ENCODE measurements at places on chromosomes 7 and 10.
A peak's percentile ranks its signal among the peaks of the same experiment; 100 is the strongest.

DNA sequence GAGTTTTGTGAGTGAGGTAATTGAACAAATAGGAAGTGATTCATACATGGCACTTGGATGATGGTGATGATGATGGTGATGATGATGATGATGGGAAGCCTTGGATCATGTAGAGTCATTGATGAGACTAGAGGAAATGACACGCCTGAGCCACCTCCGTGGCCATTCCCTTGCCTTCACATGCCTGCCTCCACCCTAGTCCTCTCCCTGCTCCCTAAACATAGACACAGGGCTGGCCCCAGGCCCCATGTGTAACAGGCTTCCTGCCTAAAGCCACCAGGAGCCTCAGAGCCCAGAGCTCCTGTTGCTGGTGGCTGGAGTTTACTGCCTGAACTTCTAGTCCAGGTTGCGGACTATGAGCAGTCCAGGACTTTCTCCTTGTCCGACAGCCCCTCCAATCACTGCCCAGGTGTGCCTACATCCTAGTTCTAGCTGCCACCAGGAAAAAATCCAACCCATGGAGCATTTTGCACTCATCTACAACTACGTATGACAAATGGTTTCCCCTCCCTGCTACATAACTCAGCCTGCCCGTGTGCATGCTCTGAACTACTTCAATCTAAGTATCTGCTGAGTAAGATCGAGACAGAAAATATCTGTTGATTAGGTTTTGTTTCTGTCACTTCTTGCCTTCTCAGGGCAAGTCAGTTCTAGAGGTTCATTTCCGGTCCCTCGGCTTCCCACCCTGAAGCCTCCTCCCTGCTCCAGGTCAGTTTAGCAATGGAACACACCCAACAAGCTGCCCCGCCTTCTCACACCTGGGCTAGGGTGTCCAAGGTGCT, 35.5 kb upstream of the KDM7A start:
- DNase-seq = no peak

DNA sequence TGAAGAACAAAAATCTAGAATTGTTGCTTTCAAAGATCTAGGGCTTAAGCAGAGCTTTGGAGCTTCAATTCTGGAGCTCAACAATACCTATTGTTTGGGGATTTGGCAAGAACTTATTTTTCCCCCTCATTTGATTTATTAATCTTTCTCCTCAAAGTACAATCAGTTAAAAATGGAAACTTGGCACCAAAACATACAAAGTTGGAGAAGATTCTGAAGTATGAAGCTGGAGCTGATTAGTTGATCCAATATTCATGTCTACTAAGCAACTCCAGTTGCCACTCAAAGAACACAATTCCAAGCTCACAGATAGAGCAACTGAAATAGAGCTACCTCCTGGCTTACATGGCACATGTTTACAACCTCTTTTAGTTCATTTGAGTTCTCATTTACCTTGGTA, 3.8 kb downstream of the FAM13C start:
- no peak for DNase-seq

GRCh38 chr7:3955026-3955425, 654.0 kb downstream of the SDK1 start:
- DNase-seq = no peak

DNA sequence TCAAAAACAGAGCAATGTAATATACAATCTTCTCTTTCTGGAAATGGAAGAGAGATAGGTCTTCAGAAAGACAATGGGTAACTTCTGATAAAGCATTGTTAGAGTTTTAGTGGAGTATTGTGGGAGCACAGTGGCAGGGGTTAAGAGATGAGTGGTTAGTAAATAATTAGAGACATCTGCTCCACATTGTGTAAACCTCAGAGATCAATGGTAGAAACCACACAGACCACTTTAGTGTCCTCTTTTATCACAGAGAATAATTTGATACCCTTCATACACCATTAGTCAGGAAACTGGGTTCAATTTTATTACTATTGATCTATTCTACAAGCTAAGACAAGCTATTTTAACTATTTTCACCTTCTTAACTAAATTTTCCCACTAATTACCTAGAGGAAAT, 35.9 kb upstream of the MAGI2 start:
- DNase-seq = no peak

- DNase-seq = peak; percentile 93
Measured at GRCh38 chr7:130440527-130441365, at the start of gene CEP41. CEP41 (minus strand) TSS chr7:130441016; CDS start chr7:130440966, 50 bp downstream.

DNA sequence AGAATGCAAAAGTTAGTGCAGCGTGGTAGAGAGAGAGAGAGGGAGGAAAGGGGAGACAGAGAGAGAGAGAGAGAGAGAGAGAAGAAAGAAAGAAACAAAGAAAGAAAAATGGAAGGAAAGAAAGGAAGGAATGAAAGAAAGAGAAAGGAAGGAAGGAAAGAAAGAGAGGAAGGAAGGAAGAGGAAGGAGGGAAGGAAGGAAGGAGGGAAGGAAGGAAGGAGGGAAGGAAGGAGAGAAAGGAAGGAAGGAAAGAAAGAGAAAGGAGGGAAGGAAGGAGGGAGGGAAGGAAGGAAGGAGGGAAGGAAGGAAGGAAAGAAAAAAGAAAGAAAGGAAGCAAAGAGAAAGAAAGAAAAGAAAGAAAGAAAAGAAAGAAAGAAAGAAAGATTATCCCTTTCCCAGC, 209.8 kb upstream of the MYO3A start:
- no peak for DNase-seq

GRCh38 chr7:91034459-91035368, 229.5 kb upstream of the FZD1 start:
- no peak for DNase-seq

Measured in CD4-positive, alpha-beta T cell treated with Interleukin-12 subunit alpha and Interleukin-12 subunit beta, for 1 hour (primary cell).